HAP-1 (cell line): ENCODE measurements at places on chromosomes 6 and 20.

DNA sequence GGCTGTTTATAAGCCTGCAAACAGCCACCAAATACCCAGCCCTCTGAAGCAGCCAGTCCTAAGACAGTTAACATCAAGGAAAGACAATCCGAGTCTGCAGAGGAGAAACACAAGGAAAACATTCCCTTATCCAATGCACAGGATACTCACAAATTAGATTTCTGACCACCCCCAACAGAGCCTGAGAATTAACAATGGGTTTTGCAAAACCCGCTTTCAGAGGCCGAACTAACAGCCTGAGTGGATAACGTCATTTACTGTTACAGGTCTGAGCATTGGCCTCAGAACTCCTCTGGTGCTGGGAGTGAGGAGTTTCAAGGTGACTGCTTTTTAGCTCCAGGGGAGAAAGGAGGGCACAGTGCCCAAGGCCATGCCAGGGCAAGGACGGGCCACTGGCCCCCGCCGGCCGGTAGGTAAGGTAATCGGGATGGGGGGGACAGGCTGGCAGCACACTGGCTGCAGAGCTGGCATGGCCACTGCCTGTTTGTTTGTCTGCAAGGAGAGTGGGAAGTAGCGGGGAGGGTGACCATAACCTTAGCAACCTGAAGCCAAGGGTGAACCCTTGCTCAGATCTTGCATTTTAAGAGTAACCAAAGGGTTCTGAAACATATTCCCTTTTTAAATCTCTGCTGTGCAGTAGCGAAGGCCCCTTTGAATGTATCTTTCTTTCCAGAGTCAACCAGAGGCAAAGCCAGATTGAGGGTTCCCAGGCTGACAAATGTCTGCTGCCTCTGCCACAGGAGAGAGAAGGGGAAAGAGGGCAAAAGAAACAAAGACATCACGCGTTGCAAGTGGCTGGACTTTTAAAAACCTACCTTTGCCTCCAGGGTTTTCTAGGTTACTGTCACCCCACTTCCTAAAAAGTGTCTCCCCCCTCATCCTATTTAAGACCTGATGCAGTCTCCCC lies 3.9 kb downstream of the ZMYND8 start:
- peak; percentile 50 for DNase-seq

GRCh38 chr20:30921286-30922071 lies 336.0 kb upstream of the DEFB115 start:
- no peak for DNase-seq

DNA sequence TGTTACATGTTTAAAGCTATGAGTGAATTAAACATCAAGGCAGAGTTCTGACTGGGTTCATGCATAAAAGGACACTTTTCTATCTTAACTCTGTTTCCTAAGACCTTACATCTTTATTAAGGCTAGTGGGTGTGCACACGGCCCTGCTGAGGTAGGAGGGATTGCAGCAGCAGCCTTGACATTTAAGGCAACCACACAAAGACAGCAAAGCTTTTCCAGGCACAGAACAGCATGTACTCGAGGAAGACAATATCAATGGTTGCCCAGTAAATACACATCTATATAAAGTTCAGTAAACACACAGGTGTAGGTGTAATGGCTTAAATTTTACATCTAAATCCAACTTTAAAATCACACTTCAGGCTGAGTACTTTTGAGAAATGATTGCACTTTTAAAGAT lies 79.8 kb upstream of the LOC128125822 start:
- DNase-seq, result no peak

DNA sequence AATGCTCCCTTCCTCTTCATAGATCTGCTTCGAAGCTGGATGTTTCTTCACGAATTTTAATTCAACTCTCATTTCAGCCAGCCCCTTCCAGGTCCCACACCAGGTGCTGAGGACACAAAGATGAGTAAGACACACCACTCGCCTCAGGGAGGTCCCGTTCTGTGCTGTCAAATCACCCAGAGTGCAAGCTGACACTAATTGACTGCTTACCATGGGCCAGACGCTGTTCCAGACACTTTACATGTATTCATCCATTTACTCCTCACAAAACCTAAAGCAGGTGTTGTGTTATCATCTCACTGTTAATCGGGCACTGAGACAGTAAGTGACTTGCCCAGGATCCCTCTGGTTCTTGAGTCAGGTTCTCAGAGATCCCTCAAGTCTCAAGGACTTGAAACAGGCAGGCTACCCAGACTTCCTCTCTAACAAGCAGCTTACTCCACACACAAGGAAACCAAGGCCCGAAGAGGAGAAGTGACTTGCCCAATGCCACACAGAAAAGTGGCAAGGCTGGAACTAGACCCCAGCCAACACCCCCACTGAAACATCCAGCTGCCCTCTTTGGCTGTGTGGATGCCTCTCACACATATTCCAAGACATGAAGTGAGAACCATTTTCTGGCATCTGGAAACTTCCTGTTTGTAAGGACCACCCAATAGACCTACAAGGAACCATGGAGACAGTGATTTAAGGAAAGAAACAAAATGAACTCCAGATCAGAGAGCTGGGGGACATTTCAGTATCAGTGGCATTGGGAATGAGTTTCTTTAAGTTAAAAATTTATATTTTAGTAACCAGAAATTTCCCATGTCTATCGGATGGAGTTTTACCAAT lies 174.5 kb downstream of the CDC5L start:
- no peak for DNase-seq

DNA sequence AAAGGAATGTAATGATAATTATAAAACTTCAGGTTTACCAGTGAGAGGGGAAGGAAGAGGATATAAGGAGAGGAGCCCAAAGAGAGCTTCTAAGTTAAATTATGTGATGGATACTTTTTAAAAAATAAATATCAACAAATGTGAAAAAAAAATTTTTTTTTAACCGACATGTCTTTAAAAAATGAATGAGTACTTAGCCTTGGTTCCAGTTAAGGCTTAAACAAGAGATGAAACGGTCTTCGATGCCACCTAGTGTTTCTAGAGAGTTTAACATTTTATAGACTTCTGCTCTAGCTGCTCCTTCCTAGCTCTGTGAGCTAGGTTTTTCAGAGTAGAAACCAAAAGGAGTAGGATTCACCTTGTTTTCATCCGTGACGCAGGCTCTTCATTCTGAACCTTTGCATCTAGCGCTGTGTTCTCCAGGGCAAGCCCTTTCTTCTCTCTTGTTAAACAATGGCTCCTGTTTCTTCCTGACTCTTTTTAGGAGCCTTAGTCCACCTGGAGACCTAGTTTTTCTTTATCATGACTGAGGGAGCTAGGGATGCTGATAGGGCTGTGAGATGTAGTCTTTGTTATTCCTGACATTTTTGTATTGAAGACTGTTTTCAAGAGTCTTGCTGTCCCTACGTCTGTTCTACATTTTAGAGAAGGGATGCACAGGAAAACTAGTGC lies 42.4 kb upstream of the GNRH2 start:
- no peak for DNase-seq

- no peak for DNase-seq
Observed at GRCh38 chr6:71197780-71198179, 90.8 kb upstream of the OGFRL1 start.

- no peak for DNase-seq
Observed at GRCh38 chr6:27119329-27119728, 128.2 kb upstream of the PRSS16 start.

- no peak for DNase-seq
Observed at GRCh38 chr6:41326092-41326491, 9.3 kb upstream of the NCR2 start.

DNA sequence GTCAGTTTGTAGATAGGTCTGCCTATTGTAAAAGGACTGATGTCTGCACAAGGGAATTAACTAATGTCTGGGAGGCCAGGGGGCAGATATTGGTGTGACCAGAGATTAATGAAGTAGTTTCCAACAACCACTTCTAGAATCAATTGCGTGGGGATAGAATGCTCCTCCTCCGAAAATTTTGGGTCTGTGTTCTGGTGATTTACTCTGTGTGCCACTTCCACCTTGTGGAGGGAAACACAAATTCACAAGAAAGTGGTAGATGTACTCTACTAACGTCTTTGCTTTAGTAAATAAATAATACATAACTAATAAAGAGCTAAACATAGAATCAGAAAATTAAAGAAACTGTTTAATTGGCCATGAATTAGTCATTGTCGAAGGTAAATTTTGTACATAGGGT lies 25.5 kb downstream of the TMEM14A start:
- DNase-seq, result no peak
